ENCODE measurements at places on chromosomes 12 and 14.

GRCh38 chr14:64117671-64118402 is 176.3 kb downstream of the ESR2 start:
- DNase-seq, result no peak

- DNase-seq, result no peak
Observed at GRCh38 chr14:56953884-56954283, 143.6 kb upstream of the OTX2 start.

- DNase-seq, result no peak
Observed at GRCh38 chr14:64760146-64760755, 56.0 kb downstream of the PLEKHG3 start.

- DNase-seq, result no peak
Observed at GRCh38 chr12:98227162-98227561, 288.2 kb upstream of the TMPO start.

DNA sequence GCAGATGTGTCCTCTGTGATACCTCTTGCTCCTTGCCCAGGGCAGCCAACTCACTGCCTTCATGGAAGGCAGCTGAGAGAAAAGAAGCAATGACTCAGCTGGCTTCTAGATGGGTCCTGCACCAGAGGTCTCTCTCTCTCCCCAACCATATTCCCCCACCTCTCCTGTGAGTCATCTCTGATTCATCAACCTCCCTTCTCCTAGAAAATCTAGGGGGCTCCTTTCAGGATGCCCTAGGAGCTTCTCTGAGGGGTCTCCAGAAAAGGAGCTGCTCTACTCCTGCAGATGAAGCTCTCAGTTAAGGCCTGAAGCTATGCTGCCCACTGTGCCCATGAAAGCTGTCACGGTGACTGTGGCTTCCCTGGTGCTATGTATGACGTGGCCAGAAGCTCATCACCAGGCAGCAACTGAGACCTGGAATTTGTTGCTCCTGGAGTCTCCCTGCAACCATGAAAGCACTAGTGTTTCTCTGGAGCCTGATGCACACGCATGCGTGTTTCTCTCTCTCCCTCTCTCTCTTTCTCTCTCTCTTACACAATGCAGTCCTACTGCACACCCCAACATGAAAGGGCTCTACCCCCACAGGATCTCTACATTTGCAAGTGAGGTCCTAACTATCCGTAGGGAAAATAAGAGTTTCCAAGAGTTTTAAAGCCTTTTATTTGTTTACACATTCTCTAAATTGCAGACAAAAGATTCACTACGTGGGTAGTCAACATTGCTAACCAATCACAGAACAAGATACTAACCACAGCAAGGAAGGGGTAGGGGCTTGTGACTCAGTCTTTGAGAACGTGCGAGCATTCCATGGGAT is 285.3 kb downstream of the DPF3 start:
- DNase-seq, result no peak

- no peak for DNase-seq
Observed at GRCh38 chr14:53652068-53652467, 304.6 kb downstream of the BMP4 start.

GRCh38 chr12:119613319-119613936 is 19.9 kb downstream of the TMEM233 start:
- DNase-seq, result no peak

All from caudate nucleus (tissue), 63 donors.